NCI-H345 (cell line): ENCODE measurements at places on chromosomes 11 and 22.
A peak's percentile ranks its signal among the peaks of the same experiment; 100 is the strongest.

- no peak for DNase-seq
These were observed 14.3 kb downstream of the CHST1 start for GRCh38 chr11:45651156-45651555.

GRCh38 chr11:57541169-57541568 lies 3.8 kb downstream of the SMTNL1 start:
- DNase-seq, result no peak

GRCh38 chr22:48669986-48670716 lies 1157.5 kb downstream of the BRD1 start:
- no peak for DNase-seq

- no peak for DNase-seq
These were observed 10.3 kb downstream of the GRK3 start for GRCh38 chr22:25574736-25575135.

- no peak for DNase-seq
These were observed 18.4 kb downstream of the MTMR3 start for GRCh38 chr22:29901354-29901753.

DNA sequence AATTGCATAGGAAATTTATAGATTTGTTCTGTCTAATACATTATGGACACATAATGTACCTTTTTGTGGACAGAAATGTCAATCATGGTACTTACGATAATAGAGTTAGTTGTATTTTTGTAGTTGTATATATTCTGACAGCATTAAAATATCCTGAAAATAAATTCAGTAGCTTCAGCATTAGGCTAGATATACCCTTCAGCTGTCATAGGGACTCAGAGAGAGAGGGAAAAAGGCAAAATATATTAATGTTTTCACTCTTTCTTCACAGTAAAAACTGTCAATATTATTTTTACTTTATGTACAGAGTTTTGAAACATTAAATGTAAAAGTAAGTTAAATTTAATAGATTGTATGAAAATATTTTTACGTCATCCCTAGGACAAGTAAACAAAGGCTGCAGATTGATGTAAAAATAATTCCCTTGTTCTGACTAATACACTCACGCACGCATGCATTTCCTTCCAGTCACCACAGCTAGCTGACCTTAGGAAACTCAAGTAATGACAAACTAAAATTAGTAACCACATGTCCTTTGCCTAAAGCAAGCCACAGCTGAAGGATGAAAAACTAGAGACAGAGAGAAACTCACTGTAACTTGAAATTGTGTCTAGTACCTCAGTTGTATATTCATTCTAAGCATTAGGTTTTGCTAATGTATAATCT lies 104.7 kb upstream of the CARD18 start:
- DNase-seq, result no peak

- DNase-seq, result no peak
These were observed 33.6 kb downstream of the MACROD1 start for GRCh38 chr11:64132191-64132771.

- DNase-seq, result no peak
These were observed 30.7 kb downstream of the EHF start for GRCh38 chr11:34651551-34651950.

DNA sequence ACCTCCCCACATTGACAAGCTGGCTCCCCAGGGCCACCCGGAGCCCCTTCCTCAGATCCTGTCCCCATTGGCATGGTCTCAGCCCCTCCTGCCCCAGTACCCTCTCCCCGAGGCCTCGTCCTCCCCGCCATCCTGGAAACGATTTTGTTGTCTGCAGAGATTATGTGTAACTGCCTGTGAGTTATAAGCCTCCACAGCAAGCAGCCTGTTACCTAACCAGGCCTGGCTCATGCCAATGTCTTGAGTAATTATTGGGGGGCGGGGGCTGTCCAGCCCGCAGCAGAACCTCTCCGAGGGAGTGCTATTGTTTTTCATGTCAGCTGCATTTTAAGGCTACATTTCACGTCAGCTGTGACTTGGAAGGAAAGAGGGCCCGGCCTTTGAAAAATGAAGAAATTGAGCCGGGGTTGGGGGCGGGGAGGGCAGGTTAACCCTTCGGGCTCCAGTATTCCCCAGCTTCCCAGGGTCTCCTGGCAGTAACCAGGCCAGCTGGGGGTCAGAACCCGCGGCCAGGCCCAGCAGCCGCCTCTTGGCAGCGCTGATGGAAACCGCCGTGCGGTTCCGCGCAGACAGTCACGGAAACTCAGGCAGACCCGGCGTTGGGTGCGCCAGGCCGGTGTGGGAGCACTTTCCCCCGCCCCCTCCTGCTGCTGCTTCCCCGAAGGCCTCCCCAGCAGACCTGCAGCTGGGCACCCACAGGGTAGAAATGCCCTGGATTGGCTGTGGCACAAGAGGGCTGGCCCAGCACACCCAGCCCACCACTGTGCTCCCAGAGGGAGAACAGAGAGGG lies 59.5 kb downstream of the CDKN1C start:
- no peak for DNase-seq

DNA sequence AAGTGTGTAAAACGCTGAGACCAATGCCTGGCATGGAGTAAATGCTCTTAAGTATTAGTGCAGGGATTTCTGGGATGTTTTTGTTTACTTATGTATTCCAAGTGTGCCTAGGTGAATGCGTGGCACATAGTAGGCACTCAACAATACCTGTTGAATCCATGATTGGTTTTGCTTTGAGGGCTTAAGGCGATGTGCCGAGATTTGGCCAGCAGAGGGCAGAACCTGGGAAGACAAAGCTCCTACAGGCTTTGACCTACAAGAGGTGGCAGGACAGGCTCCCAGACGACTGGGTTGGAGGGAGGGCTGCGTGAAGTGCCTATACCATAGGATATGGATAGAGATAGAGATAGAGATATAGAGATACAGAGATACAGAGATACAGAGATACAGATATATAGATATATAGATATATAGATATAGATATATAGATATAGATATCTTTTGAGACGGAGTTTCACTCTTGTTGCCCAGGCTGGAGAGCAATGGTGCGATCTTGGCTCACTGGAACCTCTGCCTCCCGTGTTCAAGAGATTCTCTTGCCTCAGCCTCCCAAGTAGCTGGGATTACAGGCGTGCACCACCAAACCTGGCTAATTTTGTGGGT lies 13.9 kb downstream of the KCNE3 start:
- peak; percentile 66 for DNase-seq

- DNase-seq, result no peak
These were observed 14.9 kb downstream of the KBTBD3 start for GRCh38 chr11:106061954-106062949.

GRCh38 chr11:62921573-62922188 lies 518 bp upstream of the CHRM1 start:
- peak; percentile 55 for DNase-seq

DNA sequence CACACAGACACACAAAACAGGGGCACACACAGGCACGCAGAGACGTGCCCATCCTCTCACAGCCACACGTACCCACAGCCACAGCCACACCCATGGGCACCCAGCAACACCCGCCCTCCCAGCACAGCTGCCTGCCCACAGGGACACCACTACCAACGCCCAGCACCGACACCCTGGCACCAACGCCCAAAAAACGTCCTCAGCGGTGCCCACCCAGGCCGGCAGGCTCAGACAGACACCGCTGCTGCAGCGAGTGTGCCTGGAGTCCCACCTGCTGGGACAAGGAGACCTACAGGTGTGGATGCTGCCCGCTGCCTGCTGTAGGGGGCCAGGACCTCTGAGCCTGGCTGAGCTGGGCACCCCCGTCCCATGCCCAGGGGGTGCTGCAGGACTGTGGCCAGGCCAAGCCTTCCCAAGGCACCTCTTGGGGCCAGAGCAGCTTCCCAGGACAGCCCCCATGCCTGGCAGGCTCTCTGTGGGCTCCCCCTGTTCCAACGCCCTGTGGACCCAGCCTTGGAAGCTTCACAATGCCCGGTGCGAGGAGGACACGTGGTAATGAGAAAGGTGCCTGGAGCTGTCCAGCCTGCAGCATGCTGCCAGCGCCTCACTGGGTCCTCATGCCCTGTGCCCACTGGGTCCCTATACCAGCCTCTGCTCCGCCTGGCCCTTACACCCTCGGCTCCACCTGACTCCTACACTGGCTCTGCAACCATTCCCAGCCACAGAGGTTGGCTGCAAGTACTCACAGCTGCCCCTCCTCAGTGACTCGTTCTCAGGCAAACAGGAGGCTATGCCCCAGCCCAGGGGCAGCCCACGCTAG lies 45.8 kb upstream of the TH start:
- no peak for DNase-seq

DNA sequence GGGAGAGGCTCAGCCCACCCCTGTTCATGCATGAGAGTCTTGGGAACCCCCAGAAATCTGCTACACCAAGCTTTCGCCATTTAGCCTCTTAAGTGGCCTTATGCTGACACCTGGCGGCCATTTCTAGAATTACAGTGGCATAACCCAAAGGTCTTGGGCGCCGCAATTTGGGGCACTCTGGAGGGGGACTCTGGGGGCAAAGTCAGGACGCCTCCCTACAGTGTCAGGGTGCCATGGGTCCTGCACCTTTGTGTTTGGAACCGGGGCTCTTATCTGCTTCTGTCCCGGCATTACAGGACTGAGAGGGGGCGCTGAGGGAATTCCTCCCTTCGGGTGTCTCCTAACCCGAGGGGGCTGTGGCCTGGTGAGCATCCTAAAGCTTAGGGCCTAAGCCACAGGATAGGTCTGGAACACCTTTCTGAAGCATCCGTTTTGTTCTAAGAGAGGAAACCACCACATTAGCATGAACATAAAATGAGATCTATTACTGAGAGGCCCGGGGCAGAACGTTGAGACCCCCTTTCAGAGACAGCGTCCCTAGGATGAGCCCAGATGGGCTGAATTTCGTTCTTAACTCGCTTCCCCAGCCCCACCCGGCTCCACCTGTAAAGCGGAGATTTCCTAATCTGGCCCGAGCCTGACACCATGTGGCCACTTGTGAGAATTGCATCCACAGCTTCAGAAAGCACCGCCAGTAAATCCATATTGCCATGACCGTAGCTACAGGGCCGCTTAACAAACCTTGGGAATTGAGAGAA lies 9.3 kb downstream of the INS start:
- DNase-seq, result peak; percentile 88

GRCh38 chr11:125797641-125798040 lies 9.7 kb downstream of the PATE3 start:
- no peak for DNase-seq

GRCh38 chr22:49307870-49308269 lies 519.8 kb downstream of the BRD1 start:
- no peak for DNase-seq

DNA sequence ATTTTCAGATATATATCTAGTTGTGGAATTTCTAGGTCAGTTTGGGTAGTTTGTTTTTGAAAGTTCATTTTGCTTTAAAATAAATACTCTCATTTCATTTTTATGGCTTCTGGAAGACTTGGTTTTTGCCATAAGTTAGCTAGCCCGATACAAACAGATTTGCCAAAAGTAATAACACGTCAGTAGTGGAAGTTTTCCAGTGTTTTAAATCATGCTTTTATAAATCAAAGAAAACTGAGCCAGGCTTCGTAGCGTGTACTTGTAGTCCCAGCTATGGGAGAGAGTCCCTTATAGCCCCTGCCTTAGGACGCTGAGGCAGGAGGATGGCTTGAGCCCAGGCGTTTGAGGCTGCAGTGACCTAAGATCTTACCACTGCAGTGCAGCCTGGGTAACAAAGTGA lies 21.7 kb upstream of the MICALL1 start:
- DNase-seq, result no peak

DNA sequence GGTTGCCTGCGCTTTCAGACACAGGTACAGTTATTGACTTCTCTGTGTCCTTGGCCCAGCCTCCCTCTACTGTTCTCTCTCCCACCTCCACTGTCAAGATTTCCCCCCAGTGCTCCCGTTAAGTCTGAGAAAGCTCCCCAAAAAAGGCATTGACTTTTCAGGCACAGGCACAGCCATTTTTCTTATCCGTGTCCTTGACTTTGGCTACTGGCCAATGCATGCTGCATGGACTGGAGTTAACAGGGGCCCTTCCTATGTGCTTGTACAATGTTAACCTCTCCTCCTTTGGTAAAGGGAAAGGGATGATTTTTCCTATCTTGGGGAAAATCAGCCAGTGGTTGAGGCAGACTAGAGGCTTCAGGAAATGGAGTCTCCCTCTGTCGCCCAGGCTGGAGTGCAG lies 4.3 kb downstream of the APOL5 start:
- no peak for DNase-seq

DNA sequence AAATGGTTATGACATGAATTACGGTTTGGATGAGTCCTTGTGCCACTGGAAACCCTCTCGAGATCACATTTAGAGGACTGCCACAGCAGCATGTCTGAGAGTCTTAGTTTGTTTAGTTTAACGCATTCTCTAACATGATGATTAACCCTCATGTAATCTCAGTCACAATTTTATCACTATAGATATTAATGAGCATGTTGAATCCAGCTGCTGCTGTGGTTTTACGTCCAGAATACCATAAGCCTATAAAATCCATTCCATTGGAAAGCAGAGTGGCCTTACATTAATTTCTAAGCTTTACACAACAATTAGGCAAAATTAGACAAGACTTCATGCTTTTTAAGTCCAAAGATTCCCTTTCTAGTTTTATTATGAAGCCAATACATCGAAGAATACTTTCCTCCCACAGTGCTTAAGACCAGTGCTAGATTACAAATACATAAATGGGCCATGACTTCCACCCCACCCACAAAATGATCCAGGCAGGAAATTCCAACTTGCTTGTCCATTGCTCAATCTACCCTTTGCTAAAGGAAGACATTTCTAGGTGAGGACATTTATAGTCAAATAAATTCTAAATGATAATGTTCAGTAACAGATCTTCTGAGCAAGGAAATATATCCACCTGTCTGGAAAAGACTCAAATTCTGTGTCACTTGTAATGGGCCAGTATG lies 3.5 kb upstream of the ELMOD1 start:
- DNase-seq, result no peak

DNA sequence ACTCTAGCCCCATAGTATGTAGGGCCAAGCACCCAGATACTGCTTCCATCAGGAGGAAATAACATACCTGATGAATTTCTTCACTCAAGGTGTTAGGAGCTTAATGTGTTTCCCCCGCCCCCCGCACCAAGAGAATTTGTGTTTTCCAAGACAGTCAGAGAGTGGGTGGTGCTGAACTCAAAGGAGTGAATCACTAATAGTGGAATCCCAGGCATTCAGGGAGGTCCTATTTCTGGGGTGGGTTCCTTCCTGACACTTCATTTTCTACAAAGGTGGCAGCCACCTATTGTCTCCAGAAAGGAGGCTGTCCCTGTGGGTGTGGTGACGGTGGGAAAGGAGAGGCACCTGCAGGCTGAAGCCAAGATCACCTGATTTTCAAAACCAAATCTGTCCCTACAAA lies 50.8 kb upstream of the ELF5 start:
- no peak for DNase-seq

- peak; percentile 62 for DNase-seq
These were observed 125.3 kb upstream of the C11orf58 start for GRCh38 chr11:16613262-16613511.

- no peak for DNase-seq
These were observed 2.4 kb upstream of the SCARF2 start for GRCh38 chr22:20439928-20440575.
